Stimulated activated CD8-positive, alpha-beta memory T cell treated with anti-CD3 and anti-CD28 coated beads, Interleukin-7, amount 100 ng/mL, for 24 hours (primary cell): ENCODE measurements at places on chromosomes 6 and 20.

DNA sequence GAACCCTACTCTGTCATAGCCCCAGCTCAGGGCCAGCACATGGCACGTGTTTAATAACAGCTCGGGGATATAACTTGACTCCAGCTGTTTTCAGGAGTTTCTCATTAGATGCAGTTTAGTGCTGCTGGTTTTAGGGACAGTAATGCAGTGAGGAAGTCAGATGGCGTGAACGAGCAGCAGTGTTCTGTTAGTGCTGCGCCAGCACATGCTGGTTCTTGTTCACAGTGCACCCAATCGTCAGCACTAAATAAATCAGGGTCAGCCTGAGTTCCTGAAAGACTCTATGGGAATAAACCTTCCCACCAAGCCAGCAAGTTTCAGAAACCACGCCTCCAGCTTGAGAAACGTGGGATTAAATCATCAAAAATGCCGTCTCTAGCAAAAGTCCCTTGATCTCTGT lies 235.9 kb upstream of the SUPT3H start:
- no peak for DNase-seq

DNA sequence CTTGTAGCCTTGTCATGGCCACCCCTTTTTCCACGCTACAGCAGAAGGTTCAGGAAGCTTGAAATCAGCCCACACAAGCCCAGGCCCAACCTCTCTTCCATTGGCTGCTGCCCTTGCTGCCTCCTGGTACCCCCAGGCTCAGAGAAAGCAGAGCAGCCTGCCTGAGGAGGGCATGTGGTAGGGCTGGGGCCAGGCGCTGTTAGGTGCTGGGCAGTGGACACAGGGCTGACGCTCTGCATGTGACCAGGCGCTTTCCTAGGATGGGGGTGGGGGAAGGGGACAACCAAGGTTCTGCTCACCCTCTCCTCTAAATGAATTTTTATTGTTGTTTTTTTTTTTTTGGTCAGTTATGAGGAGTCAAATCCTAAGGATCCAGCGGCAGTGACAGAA lies 36.3 kb upstream of the ID1 start:
- DNase-seq: no peak

DNA sequence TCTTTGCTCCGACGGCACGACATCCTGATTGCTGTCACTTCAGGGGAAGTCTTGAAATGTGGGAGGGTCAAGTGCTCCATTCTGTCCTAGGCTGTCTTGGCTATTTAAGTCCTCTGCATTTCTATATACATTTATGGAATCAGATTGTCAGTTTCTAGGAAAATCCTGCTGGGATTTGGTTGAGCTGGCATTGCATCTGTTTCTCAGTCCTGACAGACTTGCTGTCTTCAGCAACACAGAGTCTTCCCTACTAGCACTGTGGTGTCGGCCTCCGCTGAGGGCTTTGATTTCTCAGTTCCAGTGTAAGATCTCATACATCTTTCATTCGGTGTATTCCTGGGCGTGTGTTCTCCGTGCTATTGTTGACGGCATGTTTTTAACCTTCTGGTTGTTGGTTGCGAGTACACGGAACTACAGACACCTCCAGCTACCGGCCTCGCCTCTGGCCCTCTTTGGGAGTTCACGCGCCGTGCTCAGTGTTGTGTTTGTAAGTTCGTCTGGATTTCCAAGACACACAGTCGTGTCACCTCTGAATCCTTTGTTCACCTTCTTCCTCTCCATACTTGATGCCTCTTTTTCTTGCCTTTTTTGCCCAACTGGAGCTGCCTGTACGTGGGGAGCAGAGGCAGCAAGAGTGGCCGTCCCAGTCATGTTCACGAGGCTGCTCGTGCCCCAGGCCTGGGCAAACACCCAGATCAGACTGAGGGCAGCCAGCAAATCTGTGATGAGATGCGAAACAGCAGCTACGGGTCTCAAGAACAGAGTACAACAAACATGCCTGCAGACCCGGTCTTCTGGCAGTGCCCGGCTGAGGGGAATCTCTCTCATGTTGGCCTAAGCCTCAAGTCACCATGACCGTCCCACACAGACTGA lies 92.8 kb downstream of the TAF4 start:
- DNase-seq: no peak

GRCh38 chr20:21801193-21801592 lies 95.7 kb downstream of the PAX1 start:
- no peak for DNase-seq

DNA sequence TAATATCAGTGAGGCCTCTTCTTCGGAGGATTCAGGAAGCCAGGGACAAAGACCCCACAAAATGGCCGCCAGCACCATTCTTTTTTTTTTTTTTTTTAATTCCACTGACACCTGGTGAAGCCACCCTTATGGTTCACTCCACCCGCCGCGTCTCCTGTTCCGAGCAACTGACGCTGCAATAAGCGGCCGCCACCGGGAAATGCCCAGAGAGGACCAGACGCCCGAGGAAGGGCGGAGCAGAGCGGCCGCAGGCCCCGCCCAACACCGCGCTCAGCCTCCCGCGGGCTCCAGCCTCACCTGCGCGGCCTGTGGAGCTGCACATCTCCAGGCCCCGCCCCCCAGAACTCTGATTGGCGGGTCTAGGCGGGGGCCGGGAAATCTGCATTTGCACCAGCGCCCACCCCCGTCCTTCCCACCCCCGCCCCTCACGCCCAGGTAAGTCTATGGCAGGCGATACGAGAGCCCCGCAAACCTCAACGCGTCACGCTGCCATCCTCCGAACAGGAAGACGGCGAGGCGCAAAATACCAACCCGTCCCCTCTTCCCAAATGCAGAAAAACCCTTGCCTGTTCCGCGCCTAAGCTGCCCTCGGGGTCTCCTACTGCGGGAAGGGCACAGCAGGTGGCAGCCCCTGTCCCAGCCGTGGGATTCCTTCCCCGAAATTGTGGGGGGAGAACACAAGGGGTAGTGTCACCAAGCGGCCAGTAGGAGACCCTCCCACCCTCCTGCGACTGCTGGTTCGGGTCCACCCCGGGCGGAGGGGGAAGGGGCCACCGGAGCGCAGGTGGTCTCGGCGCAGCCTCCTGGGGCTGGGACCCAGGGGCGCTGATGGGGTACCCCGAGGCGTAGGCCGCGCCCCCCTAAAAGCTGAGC lies 960 bp downstream of the ATP9A start:
- peak; percentile 2 for DNase-seq

GRCh38 chr6:121951918-121952379 lies 447.5 kb upstream of the HSF2 start:
- DNase-seq: no peak

DNA sequence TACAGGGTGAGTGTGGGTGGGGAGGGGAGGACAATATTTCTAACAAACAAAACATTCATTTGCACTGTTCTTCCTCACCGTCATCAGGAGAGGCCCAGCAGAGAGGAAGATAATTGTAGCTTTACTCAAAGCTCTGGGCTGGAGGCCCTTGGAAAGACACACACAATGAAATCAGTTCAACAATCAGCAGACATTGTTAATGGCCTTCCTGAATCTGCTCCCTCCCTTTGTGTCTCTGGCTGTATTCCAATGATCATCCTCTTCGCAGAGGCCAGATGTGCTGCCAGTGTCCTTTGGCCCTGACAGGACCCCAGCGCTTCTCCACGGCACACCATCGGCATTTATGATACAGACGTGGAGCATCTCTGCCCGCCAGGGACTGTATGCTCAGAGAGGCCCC lies 44.6 kb upstream of the LRFN2 start:
- no peak for DNase-seq

GRCh38 chr6:145531822-145532221 lies 203.5 kb downstream of the EPM2A start:
- no peak for DNase-seq

- DNase-seq: no peak
These were observed 480.9 kb upstream of the CHD6 start for GRCh38 chr20:42099101-42099500.

GRCh38 chr20:41205313-41205712 lies 68.0 kb downstream of the PLCG1 start:
- no peak for DNase-seq

DNA sequence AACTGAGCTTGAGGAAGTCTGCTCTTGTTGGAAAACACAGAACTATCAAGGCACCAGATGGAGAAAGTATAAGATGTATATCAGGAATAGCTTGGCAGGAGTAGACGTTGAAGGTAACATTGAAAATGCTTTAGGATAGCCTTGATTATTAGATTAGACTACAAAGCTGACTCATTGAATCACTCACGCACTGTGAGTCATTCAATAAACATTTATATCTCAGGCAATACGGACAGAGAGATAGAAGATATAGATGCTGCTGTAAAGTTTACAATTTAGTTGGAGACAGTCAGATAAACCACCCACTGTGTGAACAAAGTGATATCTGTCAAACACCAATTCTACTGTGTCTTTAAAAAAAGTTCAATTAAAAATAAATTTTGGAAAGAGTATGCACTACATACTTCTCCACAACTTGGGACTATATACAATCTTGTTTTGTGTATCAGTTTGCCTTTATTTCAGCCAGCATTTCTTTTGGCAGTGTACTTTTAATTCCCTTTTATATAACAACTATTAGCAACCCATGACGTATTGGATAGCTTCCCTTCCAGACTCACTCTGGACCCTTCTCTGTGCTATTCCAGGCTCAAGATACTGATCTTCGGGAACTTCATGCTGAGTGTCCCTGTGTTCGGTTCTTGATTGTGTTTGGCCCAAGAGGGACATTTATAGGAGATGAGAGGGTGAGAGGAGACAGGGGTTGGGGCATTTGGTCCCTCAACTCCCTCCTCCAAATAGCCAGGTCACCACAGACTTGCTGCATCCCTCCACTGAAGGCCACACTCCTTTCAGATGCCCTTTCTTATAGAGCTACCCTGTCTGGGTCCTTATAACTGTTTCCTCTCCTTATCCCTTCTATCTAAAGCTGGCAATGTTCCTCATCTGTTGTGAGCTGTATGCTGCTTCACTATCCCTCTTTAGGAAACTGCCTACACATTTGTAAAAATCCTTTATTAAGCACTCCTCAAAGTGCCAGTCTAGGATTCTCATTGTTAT lies 176.6 kb upstream of the PTPRK start:
- no peak for DNase-seq

- no peak for DNase-seq
These were observed 16.3 kb upstream of the RFPL4B start for GRCh38 chr6:112330879-112331265.

DNA sequence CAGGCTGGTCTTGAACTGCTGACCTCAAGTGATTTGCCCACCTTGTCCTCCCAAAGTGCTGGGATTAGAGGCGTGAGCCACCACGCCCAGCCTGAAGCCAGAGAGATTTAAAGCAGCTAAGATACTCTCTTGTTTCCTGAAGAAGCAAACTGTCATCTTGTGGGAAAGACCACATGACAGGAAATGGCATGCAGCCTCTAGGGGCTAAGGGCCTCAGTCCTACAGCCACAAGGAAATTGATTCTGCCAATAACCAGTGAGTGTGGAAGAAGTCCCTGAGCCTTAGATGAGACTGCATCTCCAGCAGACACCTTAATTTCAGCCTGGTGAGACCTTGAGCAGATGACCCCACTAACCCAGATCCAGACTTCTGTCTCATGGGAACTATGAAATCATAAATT lies 40.9 kb downstream of the KIZ start:
- no peak for DNase-seq

- no peak for DNase-seq
These were observed 132.8 kb upstream of the BEND3 start for GRCh38 chr6:107248147-107248546.

DNA sequence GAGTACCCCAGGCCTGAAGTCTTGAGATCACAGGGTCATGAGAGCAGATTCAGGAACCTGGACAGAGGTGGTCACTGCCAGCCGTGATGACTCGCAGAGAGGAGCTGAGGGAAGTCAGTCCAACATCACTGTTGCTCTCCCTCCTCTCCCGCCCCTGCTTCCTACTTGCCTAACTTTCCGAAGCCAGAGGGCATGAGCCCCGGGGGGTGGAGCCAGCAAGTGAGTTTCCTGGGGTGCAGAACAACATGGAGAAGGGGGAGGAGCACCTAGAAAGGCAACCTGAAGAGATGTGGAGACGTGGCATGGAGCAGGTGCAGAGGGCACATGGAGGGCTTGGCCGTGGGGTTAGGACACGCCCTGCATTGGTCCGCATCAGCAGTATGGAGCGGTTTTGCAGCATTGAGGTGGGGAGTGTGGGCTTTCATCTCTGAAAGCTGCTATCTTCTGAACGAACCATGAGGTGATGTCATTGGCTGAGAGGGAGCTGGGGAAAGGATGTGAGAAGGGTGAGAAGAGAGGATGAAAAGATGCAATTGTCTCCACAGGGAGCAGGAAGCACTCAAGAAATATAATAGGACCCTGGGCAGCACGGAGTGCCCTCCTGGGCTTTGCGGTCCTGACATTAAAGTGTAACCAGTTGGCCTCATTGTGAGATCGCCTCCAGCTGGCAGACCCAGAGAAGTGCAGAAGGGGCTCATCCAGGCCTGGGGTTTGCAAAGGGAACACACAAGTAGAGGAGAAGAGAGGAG lies 25.0 kb downstream of the GDAP1L1 start:
- no peak for DNase-seq

- no peak for DNase-seq
These were observed 15.1 kb upstream of the TRIM39 start for GRCh38 chr6:30311671-30312070.

GRCh38 chr6:4568138-4568537 lies 208.1 kb upstream of the CDYL start:
- DNase-seq: no peak

DNA sequence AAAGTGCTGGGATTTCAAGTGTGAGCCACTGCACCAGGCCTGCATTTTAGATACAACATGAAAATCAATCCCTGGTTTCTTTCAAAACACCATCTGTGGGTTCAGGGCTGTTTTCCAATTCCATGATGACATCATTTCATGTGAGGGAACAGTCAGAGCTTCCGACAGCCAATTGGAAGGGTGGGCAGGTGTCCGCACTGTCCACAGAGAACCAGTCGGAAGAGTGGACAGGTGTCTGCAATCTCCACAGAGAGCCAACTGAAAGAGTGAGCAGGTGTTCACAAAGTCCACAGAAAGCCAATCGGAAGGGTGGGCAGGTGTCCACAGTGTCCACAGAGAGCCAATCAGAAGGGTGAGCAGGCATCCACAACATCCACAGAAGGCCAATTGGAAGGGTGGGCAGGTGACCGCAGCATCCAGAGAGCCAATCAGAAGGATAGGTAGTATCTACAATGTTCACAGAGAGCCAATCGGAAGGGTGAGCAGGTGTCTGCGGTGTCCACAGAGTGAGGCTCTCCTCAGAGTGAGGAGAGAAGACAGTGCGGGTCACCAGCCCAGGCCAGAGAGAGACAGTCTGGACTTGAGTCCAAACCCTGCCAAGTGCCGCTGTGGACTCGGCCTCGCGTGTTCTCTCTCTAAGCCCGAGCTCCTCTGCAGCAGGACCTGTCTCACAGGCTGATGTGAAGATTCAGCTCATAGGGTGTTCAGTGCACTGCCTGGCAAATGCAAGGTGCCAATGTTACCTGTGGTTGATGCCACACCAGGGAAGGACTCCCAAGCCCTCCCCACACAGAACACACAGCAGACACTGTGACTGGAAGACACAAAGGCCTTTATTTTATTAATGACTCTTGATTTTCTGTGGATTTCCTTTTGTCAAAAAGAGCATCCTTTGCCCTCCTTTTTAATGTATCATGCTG lies 57.3 kb downstream of the DLL1 start:
- no peak for DNase-seq

GRCh38 chr6:13355999-13356785 lies 27.9 kb upstream of the TBC1D7 start:
- DNase-seq: no peak
